Mucosa of descending colon (tissue), 3 donors: ENCODE measurements at places on chromosomes 3 and 15. TPM values are rescaled to one million over a fixed set of nuclear protein-coding genes. Genes with fewer than 3 reads are reported as not detected.

The SLC12A1 gene
- total RNA-seq: not detected

GRCh38 chr3:112407214-112407887 is 74.4 kb downstream of the CD200 start:
- DNase-seq: peak; percentile 60

The CCDC33 gene
- not detected for total RNA-seq

DNA sequence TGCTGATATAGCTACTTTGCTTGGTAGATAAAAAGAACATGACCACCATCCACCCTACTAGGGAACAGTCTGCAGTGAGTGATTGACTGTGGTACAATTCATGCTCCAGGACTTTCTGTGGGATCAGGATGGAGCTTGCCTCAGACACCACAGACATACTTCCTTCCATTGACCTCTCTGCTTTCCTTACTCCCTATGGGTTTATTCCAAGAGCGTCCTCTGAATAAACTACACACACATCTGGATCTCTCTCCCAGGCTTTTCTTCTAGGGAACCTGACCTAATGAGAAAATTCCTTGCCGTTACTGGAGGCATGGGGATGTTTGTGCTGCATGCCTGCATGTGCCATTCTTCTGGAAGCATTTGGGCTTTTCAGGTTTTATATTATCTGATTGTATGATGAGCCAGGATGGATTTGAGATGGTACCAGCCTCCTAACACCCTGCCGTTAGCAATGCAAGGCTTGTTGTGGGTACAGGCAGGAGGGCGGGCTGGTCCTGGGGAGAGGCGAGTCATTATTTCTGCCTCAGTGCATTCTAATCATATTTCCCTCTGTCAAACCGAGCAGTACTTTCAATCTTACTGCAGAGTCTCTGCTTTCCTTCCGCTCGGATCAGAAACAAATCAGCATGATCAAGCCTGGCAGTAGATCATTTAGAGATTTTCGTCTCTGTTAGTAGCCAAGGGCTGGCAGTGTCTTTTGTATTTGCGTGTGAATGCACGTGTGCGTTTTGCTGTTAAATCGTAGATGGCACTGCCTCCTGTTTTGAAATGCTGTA is 279.2 kb downstream of the PDCD6IP start:
- no peak for DNase-seq

DNA sequence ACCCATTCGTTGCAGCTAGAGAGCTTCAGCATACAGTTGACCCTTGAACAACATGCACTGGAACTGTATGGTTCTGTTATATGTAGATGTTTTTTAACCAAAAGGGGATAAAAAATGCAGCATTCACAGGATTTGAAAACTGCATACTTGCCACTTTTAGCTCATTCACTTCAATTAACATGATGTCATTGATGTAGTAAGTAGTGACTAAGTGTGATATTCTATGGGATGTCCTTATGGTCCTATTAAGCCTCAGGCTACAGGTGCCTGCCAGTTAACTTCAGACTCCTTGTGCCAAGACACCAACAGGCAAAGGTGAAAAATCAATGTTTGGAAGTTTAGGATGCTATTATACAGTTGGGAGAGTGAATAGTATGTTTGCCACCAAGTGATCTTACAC is 553.6 kb upstream of the NECTIN3 start:
- DNase-seq: no peak

- DNase-seq: no peak
These were observed 540.7 kb upstream of the NECTIN3 start for GRCh38 chr3:110530902-110531301.

DNA sequence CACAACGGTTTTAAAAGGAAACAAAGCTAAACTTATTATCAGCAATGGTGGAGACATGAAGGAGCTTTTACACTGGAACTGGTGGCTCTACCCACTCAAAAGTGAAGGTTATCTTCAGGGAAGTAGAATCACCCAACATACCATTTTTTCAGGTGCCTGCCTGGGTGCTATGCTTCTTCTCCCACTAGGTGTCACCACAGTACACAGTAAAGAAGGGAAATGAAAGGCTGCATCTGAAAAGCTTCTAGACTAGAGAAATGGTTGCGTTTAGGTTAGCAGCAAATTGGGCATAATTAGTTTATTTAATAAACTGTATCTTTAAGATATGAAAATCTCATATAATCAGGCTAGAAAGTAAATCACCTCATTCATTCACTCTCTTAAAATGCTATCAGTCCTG is 47.0 kb upstream of the SELENOK start:
- DNase-seq: no peak
